Ammon's horn (tissue), 1 donor: ENCODE measurements at places on chromosomes 7 and 10.

GRCh38 chr7:71095266-71095860, 36.6 kb upstream of the GALNT17 start:
- no peak for DNase-seq

DNA sequence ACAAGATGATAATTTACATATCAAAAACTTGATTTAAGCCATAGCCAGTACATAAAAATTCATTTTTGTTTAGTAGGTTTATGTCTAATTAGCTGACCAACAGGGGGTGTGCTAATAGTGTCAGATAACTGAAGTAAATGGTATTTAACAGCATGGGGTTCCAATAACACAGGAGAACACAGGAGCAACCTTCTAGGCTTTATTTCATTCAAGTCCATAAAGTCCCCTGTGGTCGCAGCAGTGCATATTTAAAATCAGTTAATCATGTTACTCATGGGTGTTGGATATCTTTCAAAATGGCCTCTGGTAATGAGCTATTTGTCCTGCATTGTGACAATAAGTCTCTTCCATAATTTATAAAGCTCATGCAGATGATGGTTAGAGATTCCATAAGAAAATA, 238.6 kb downstream of the CNTNAP2 start:
- DNase-seq: no peak

GRCh38 chr7:30814700-30815387, 43.6 kb downstream of the MINDY4 start:
- peak; percentile 17 for DNase-seq

GRCh38 chr7:25863729-25864110, 288.3 kb upstream of the NFE2L3 start:
- no peak for DNase-seq

- DNase-seq: no peak
Observed at GRCh38 chr7:42314696-42315095, 77.7 kb upstream of the GLI3 start.

DNA sequence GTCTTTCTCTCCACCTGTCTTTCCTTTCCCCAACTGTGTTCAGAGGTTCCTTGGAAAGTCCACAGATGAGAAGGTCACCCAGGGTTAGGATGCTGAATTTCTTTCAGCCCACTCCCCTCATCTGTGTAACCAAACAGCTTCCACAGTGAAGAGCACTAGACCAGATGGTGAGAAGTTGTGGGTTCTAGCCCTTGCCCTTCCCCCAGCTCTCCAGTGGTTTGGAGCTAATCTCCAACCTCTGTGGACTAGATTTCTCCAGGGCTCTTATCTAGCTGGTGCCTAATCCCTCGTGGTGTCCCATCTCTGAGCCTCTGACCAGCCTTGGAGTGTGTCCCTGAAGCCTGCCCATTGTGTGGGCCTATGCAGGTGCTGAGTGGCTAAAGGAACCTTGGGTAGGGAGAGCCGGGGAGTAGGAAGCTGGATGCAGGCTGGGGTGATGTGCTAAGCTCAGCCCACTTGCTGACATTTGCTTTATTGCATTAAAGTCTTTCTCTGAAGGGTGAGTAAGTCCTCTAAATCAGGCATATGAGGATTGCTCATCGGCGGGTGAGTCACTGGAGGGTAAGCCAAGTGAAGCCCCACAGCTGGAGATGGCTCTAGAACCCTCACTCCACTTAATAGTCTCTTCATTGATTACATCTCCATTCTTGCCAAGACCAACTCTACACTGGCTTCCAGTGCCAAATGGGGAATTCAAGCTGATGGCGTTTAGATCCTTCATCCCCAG, 14.9 kb downstream of the DUSP5 start:
- no peak for DNase-seq

DNA sequence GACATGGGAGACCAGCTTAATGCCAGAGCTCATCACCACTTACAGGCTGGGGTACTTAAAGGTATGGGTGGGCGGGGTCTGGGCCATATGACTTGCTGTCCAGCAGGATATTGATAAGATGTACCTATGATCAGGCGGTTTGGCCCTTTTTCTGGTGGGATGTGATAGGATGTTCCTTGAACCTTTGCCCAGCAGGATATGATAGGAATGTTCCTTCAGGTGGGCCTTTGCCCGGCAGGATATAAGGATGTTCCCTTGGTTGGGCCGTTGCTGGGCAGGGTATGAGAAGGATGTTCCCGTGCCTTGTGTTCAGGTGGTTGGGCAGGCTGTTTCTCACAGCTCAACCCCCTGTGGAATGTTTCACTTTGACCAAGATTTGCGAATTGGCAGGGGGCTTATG, 187.2 kb upstream of the CXCL12 start:
- no peak for DNase-seq
